Small intestine (tissue), 16 donors: ENCODE measurements at places on chromosomes 16 and 17. TPM values are rescaled to one million over a fixed set of nuclear protein-coding genes. Genes with fewer than 3 reads are reported as not detected.

PIEZO1 gene
- 87.5 TPM for polyA plus RNA-seq

NUPR1 gene
- 104 TPM for polyA plus RNA-seq

GRCh38 chr16:2963074-2963722, 877 bp upstream of the KREMEN2 start:
- H3K27ac ChIP-seq = no peak overlapping the region
- no peaks in the 10 kb centered on the region for H3K36me3 ChIP-seq
- no peak overlapping the region for H3K4me3 ChIP-seq
- H3K4me1 ChIP-seq = peaks cover 27% of the 10 kb centered on the region
- peaks cover 76% of the 10 kb centered on the region for H3K27me3 ChIP-seq
- no peak for DNase-seq

DNA sequence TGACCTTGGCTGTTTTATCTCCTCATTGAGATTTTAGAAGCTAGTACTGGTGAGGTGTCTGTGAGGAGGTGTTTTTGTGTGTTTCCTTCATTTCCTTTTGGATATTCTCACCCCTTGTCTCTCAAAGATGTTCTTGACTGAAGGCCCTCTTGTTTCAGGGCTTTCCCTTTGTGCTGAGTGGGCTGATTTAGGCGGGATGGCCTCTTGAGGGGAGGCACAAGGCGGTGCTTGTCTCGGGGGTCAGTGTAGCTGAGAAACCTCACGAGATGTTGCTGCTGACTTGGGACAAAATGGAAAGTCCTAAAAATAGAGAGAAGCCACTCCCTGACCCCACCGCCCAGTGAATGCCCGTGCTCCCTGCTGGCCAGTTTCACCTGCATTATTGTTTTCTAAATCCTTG, 14.2 kb downstream of the CRAMP1 start:
- no peak for DNase-seq
- peaks cover 2% of the 10 kb centered on the region for H3K36me3 ChIP-seq
- no peaks in the 10 kb centered on the region for H3K4me1 ChIP-seq
- no peaks in the 10 kb centered on the region for H3K27me3 ChIP-seq
- no peak overlapping the region for H3K27ac ChIP-seq

GRCh38 chr16:79651363-79651762, 50.8 kb upstream of the MAF start:
- H3K27ac ChIP-seq = no peak overlapping the region
- H3K27me3 ChIP-seq = no peaks in the 10 kb centered on the region
- no peak overlapping the region for H3K4me3 ChIP-seq

DNA sequence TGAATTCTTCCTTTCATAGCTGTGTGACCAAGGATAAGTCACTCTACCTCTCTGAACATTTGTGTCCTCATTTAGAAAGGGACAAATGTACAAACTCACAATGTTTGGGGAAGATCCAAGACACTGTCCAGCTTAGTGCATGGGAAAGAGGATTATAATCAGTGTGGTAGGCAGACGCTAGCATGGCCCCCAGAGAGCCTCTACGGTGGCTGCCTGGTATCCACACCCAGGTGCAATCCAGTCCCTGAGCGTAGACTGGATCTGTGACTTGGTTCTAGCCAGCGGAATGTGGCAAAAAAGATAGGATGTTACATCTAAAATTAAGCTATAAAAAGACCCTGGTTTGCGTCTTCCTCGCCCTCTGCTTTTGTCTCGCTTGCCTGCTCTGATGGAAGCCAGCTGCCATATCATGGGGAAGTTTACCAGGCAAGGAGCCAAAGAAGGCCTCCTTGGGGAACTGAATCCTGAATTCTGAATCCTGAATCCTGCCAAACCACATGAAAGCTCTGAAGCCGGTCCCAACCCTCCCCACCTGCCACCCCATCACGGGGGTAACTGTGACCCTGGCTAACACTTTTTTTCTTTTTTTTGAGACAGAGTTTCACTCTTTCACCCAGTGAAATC, 51.7 kb downstream of the PLXDC1 start:
- H3K36me3 ChIP-seq = no peaks in the 10 kb centered on the region
- H3K27ac ChIP-seq = peak overlapping the region; percentile 43
- DNase-seq = peak; percentile 20
- peaks cover 5% of the 10 kb centered on the region for H3K4me1 ChIP-seq

DNA sequence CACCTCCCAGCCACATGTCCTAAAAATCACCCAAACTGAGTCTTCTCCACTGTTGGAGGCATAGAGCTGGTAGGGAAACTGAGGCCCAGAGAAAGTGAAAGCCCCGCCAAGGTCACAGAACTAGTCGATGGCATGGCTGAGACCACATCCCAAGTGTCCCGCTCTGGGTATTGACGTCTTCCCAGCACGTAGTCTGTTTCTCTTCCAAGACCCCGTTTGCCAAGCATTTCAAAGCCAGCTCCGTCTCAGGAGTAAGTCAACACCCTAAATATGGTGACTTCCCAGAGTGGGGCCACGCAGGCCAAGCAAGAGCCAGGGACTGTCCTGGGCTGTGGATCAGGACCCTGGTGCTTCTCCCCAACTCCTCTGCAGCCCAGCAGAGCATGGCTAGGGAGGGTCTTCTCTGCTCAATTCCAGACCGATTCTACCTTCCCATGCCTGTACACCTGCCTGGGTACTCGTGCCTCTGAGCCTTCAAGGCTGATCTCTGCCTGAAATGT, 19.7 kb downstream of the PITPNM3 start:
- H3K36me3 ChIP-seq = no peaks in the 10 kb centered on the region
- H3K27ac ChIP-seq = no peak overlapping the region
- no peaks in the 10 kb centered on the region for H3K27me3 ChIP-seq
- DNase-seq = no peak
- no peaks in the 10 kb centered on the region for H3K4me1 ChIP-seq

DNA sequence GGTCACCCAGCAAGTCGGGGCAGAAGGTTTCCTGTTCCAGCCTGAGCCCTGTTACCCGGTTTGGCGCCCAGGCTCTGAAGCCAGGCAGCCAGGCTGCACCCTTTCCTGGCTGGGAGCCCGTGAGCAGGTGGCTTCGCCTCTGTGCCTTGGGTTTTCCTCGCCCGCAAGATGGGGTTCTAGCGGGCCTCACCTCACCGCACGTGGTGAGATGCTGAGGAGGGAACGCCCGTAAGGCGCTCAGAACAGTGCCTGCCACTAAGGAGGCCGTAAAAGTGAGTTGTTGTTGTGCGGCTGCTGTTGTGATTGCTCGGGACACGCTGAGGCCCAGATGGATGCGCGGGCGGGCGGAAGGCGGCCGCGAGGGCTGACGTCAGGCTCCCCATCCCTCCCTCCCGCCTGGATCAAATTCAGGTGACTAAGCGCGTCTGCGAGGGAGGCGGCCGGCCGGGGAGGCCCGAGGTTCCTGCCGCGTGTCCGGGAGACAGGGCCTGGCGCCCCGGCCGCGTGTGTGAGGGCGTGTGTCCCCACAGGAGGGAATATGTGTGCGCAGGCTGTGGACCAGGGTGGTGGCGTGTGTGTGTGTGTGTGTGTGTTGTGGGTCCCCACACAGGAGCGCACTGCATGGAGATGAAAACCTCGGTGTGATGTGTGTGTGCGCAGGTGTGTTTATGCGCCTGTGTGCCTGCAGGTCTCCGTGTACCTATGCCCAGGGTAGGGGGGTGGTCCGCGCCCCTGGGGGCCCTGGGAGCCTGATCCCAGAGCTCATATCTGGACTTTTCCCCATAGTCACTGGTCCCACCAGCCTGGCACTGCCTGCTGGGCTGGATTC, 4.3 kb downstream of the CAMKK1 start:
- no peaks in the 10 kb centered on the region for H3K27me3 ChIP-seq
- peaks cover 46% of the 10 kb centered on the region for H3K4me1 ChIP-seq
- peaks cover 34% of the 10 kb centered on the region for H3K36me3 ChIP-seq
- peak; percentile 79 for DNase-seq
- no peak overlapping the region for H3K4me3 ChIP-seq

GRCh38 chr17:64007838-64008282, 9.7 kb downstream of the PRR29 start:
- peaks cover 15% of the 10 kb centered on the region for H3K36me3 ChIP-seq
- H3K27me3 ChIP-seq = no peaks in the 10 kb centered on the region
- H3K4me3 ChIP-seq = no peak overlapping the region
- H3K4me1 ChIP-seq = no peaks in the 10 kb centered on the region
- no peak overlapping the region for H3K27ac ChIP-seq

- no peak for DNase-seq
- no peak overlapping the region for H3K4me3 ChIP-seq
- no peaks in the 10 kb centered on the region for H3K36me3 ChIP-seq
- H3K27ac ChIP-seq = no peak overlapping the region
- H3K4me1 ChIP-seq = no peaks in the 10 kb centered on the region
Measured at GRCh38 chr16:56633535-56633934, 1.1 kb downstream of the MT1M start.

AANAT gene
- polyA plus RNA-seq = not detected

DNA sequence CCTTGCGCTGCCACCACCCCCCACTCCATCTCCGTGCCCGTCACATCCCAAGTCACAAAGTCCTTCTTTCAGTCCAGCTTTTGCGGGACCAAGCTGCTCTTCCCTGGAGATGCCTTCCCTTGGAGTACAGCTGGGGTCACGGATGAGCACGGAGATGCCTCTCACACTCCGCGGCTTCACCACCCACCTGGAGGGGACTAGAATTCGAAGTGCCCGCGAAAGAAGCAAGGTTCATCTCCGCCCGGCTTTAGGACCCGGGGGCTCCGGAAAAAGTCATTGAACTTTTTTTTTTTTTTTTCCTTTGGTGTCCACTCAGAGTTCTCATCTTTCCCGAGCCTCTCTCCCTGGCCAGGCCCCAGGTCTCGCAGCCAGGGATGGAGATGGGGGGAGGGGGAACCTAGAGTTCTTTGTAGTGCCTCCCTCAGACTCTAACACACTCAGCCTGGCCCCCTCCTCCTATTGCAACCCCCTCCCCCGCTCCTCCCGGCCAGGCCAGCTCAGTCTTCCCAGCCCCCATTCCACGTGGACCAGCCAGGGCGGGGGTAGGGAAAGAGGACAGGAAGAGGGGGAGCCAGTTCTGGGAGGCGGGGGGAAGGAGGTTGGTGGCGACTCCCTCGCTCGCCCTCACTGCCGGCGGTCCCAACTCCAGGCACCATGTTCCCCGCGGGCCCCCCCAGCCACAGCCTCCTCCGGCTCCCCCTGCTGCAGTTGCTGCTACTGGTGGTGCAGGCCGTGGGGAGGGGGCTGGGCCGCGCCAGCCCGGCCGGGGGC, at the start of gene FKBP10:
Gene FKBP10 (plus strand): TSS at position 624 of the 771 bp plus-strand sequence. CDS start 31 bp downstream, at position 655.
- peaks cover 30% of the 10 kb centered on the region for H3K4me1 ChIP-seq
- H3K27ac ChIP-seq = peak within 1 kb of the TSS; percentile 43
- H3K27me3 ChIP-seq = peaks cover 6% of the 10 kb centered on the region

- H3K27ac ChIP-seq = no peak overlapping the region
- no peak overlapping the region for H3K4me3 ChIP-seq
- peaks cover 6% of the 10 kb centered on the region for H3K4me1 ChIP-seq
- DNase-seq = no peak
- peaks cover 91% of the 10 kb centered on the region for H3K36me3 ChIP-seq
Measured at GRCh38 chr16:57788252-57788841, 13.9 kb downstream of the KIFC3 start.

DNA sequence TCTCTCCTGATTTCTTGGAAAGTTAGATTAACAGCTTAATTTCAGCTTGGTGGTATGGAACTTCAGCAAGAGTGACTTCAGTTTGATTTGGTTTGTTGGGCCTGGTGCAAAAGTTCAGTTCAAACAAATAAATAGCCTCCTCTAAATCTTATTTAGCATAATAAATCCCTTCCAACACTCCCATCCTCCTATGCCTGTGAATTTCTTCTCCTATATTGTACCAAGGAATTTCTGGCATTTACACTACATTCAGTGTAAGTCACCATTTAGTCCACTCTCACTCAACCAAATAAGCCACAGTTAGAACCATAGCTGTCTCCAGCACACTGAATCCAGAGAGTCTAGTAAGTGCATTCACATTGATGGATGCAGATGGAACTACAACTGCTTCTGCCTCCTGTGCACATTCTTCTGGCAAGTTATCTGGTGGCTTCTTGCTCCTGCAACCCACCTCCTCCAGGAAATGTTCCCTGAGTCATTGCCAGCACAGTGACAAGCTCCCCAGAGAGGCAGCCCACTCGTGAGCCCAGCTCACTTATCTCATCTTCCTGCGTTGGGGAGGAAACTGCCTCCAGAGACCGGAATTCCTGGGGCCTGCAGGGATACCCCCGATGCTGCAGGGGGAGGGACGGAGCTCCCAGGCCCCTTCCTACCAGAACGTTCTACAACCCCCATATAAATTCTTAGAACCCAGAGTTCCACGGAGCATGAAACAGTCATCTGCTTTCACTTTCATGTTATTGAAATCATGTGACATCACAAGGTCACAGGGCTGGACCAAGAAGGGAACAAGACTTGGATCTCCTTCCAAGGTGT, 318.3 kb downstream of the PHKB start:
- H3K27ac ChIP-seq = no peak overlapping the region
- no peaks in the 10 kb centered on the region for H3K4me1 ChIP-seq
- H3K4me3 ChIP-seq = peak overlapping the region; percentile 26

GRIN2C gene
- not detected for polyA plus RNA-seq

DNA sequence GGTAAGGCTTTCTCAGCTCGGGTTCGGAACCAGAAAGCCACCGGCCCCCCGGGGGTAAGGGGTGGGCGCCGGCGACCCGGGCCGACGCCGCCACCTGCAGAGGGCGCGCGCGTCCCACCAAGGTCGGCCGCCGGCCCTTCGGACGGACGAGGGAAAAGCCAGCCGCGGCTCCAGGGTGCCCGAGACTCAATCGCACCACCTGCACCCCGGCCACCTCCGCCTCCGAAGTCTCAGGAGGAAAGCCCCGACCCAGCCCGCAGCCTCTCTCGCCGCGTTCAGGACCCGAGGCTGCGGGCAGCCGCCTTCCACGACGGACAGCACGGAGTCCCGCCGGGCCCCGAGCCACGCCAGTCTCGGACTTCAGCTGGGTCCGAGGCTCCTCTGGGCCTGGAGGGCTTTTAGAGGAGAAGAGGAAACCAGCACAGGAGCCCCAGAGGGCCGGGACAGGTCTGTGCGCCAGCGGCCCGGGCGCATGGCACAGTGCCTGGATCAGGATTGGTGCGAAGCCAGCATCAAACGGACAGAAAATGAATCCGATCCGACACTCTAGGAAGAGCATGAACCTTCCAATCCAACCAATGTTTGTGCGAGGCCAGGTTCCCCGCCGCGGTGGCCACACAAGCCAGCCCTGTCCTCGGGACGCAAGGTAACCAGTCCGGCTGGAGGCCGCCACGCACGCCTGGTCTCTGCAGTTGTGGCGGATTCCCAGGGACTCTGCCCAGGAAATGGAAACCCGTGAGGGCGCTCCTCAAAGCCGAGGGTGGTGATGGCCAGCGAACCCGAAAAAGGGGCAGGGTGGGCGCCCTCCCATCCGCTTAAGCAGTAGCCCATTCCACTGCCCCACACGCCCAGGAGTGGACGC, 6.7 kb downstream of the CBX8 start:
- peaks cover 23% of the 10 kb centered on the region for H3K27me3 ChIP-seq
- H3K36me3 ChIP-seq = peaks cover 42% of the 10 kb centered on the region
- H3K4me3 ChIP-seq = no peak overlapping the region
- H3K27ac ChIP-seq = no peak overlapping the region

SRCAP gene
- 36.8 TPM for polyA plus RNA-seq

GRCh38 chr17:68368387-68368786, 77.1 kb downstream of the ARSG start:
- no peak overlapping the region for H3K4me3 ChIP-seq
- no peaks in the 10 kb centered on the region for H3K27me3 ChIP-seq
- H3K27ac ChIP-seq = no peak overlapping the region

DNA sequence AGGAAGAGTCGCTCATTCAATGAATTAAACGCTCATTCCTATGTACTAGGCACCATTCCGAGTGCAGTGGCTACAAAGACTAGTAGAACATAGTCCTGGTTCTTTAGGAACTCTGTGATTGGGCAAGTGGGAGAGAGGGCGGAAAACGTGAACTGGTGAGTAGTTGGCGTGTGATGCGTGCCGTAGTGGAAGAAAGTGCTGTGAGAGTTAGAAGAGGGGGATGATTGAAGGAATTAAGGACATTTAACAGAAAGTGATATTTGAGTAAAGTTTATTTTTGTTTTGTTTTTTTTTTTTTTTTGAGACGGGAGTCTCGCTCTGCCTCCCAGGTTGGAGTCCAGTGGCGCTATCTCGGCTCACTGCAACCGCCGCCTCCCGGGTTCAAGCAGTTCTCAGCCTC, 7.9 kb upstream of the SLFN14 start:
- peak overlapping the region; percentile 71 for H3K4me3 ChIP-seq
- no peaks in the 10 kb centered on the region for H3K36me3 ChIP-seq
- H3K4me1 ChIP-seq = no peaks in the 10 kb centered on the region
- no peaks in the 10 kb centered on the region for H3K27me3 ChIP-seq

C17orf78 gene
- polyA plus RNA-seq = 49.6 TPM
